ENCODE measurements at places on chromosomes 5 and 9. TPM values are rescaled to one million over a fixed set of nuclear protein-coding genes. Genes with fewer than 3 reads are reported as not detected.

- DNase-seq = peak; percentile 84
Measured at GRCh38 chr5:113140837-113141671, 164.5 kb downstream of the DCP2 start.

The AQP7 gene
- not detected for total RNA-seq

The IL3 gene
- not detected for total RNA-seq

The CDC20B gene
- not detected for total RNA-seq

The PCDHB13 gene
- total RNA-seq = 1.8 TPM

Data from A673 (cell line).